Sciatic nerve (tissue), 2 donors: ENCODE measurements at places on chromosomes 7 and 10. TPM values are rescaled to one million over a fixed set of nuclear protein-coding genes. Genes with fewer than 3 reads are reported as not detected.

GRID2IP gene
- total RNA-seq: 0.18 TPM

PTTG1IP2 gene
- not detected for total RNA-seq

TAS2R4 gene
- 5.1 TPM for total RNA-seq

MRPS24 gene
- 38.0 TPM for total RNA-seq

CPA2 gene
- total RNA-seq: 1.2 TPM

CLCN1 gene
- total RNA-seq: not detected

CUBN gene
- 27.6 TPM for total RNA-seq

DNA sequence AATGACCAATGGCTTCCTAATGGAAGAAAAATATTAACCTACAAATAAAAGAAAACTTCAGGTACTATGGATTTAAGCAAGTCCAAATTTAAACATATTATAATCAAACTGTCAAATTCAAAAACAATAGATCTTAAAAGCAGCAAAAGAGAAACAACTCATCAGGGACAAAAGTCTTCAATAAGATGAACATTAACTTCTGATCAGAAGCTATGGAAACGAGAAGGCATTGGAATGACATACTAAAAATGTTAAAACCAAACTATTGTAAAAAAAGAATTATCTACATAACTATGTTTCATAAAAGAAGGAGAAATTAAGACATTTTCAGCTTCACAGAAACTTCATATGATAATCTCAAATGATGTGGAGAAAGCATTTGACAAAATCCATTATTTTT lies 334.7 kb downstream of the ANKRD7 start:
- DNase-seq: no peak

DNA sequence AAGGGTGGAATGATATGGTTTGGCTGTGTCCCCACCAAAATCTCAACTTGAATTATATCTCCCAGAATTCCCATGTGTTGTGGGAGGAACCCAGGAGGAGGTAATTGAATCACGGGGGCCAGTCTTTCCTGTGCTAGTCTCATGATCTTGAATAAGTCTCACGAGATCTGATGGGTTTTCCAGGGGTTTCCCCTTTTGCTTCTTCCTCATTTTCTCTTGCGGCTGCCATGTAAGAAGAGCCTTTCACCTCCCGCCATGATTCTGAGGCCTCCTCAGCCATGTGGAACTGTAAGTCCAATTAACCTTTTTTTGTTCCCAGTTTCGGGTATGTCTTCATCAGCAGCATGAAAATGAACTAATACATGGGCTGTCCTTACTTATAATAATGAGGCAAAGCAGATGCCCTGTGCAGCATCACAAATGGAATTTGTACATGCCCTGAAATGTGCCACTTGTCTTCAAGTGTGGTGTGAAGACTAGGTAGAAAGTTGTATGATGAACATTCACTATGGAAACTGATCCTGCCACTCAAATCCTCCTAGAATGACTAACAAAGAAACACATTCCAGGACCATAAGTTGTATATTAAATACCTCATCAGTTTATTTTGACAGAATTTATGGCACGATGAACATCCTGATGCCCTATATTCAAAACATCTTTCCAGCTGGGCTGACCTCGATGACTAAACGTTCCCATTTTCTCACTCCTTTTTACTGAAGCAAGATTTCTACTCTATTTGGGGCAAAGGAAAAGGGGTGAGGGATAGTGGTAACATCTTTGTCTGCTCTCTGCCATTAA lies 122.8 kb upstream of the CTTNBP2 start:
- DNase-seq: no peak

- DNase-seq: no peak
Measured at GRCh38 chr7:121620206-121620605, 224.1 kb upstream of the FAM3C start.

DNA sequence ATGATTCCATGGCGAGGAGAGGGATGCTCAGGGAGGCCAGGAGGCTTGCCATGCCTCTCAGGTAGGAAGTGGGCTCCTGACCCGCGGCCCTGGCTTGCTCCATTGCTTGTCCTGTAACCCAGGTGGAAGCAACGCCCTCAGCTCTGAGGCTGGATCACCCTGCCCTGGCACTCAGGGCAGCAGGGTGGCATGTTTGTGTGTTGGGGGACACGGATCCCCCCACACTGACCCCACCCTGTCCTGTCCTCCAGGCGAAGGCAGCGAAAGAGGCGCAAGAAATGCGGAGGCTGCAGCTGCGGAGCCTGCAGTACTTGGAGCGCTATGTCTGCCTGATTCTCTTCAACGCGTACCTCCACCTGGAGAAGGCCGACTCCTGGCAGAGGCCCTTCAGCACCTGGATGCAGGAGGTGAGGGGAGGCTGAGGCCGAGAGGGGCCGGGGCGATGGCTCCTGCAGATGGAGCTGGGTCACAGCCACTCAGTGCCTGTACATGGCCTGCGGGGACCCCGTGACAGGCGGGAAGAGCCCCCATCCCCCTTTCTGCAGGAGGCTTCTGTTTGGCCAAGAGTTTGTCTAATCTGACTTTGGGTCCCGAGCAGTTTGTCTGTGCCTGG lies 38.3 kb downstream of the PRF1 start:
- DNase-seq: peak; percentile 48

GRCh38 chr7:35565927-35566326 lies 129.0 kb downstream of the HERPUD2 start:
- no peak for DNase-seq

DNA sequence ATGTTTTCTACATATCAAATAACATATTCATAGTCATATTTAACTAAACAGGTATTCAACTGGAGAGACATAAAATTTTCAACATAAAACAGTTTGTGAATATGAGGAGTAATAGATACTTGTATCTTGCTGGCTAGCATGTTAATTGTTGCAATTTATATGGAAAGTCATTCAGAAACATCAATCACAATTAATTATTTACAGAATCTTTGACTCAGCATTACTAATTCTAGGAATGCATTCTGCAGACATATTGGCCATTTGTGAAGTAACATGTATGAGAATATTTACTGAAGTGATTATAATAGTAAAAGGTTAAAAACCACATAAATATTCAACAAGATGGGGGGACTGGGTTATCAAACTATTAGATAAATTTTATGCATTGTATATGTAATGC lies 203.7 kb downstream of the TSPAN12 start:
- no peak for DNase-seq

DNA sequence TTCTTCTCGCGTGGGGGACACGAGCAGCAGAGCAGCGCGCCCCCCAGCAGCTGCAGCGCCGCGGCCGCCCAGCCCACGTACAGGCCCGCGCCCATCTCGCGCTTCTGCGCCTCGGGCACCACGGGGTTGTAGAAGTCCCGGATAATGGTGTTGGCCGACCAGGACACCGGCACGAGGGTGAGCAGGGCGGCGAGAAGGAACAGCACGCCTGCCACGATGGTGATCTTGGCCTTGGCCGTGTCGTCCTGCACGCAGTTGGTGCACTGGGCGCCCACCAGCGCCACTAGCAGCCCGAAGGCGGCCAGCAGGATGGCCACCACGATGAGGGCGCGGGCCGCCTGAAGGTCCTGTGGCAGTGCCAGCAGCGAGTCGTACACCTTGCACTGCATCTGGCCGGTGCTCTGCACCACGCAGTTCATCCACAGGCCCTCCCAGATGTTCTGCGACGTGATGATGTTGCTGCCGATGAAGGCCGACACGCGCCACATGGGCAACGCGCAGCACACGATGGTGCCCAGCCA lies 529 bp downstream of the CLDN3 start:
- no peak for DNase-seq

DNA sequence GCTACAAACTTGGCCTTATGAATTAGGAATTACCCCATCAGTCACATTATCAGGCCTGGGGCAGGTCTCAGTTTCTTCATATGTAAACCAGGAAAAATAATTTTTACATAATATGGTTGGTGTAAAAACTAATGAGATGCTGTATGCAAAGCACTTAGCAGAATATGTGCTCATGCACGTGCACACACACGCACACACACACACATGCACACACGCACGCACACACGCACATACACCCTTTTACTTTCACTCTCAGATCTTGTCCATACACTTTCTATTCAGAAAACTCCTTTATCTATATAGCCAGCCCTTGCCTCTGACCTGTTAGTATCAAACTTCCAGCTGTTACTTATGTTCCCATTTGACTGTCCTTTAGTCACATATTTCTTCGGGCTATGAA lies 92.7 kb downstream of the CREB5 start:
- DNase-seq: no peak

- DNase-seq: no peak
Measured at GRCh38 chr10:55212051-55212450, 411.0 kb upstream of the PCDH15 start.

GRCh38 chr7:38451840-38452239 lies 178.4 kb upstream of the TARP start:
- DNase-seq: no peak

DNA sequence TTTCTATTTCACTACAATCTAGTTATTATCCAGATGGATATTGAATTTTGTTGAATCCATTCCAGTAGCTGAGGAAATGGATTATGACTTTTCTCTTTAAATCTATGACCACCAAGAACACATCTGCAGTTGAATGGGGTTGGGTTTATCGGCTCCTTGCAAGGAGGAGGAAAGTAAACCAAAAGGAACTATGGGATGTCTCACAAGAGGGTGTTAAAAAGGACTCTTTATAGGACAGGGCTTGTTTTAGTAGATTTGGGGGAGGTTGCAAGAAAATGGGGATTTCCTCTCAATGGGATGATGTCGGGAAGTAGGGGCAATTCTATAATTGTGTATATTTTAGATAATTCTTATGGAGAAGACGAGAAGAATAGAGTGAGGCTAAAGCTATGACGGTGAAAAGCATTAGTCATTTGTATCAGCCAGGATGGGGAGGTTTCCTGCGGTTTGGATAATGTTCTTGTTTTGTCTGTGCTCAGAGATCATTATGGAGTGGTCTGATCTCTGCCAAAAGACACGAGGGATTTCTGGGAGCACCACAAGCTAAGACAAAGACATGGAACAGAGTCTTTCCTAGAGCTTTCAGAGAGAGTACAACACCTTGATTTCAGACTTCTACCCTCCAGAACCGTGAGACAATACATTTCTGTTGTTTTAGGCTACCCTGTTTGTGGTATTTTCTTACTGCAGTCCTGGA lies 5.3 kb upstream of the LRRC61 start:
- DNase-seq: no peak

DNA sequence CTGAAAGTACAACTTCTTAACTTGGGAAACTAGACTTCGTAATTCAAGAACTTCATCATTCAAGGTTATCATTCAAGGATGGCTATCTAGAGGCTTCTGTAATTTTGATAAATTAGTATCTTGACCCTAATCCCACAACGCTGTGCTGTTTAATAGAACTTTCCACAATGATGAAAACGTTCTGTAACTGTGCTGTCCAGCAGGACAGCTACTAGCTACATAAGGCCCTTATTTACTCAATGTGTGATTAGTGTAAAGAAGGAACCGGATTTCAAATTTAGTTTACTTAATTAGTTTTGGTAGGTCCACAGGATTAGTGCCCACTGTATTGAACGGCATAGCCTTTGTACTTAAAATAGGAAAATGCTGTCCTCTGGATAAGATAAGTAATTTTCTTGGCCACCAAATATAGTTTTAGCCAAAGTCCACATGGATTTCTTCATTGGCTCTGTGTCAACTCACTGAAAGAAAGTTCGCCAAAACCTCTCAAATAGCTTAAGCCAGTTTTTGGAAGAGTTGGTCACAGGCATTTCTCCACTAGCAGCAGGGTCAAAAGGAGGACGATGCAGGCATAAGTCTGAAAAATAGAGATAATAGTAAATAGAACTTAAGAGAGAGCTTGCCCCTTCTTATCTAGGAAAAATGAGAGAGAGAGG lies 17.3 kb downstream of the DGKI start:
- DNase-seq: no peak

DNA sequence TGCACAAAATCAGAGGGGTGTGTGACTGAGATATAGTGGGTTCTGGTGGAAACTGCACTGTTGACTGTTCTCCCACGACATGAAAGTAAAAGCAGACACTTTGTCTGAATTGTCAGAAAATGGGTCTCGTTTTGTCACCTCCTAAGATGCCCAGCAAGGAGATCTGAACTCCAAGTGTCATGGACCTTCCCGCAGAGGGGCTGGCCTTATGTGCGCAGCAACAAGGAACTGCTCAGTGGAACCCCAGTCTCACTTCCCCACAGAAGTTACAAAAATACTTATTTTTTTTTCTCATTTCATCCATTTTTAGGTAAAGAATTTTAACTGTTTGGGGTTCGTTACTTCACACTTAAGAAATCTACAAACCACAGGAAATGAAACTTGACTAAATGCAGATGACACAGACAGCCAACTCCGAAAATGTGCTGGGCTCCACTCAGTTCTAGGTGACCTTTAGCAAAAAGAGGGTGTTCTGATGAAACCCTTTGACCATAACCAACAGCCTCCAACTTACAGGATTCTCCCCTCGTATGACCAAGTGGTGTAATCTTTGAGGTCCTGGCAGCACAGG lies 115.0 kb downstream of the FAM107B start:
- no peak for DNase-seq

DNA sequence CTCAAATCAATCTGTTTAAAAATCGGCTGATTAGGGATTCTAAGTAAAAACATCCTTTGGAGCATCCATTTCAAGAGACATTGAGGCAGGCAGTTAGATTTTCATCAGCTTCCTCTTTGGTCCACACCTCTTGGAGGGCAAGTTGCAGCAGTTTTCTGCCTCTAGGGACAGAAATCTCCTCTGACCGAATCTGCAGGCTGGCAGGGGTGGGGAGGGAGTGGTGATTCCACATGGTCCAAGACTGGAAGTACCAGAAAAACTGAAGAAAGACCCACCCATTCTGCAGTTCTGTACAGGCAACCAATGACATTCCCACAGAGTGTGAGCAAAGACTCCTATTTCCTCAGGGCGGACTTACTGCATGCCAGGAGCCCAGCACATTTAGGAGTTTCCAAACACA lies 29.0 kb downstream of the FGFBP3 start:
- DNase-seq: no peak
